ENCODE measurements at places on chromosomes 5 and 9.

GRCh38 chr9:97923529-97924108, 1.3 kb upstream of the TRMO start:
- peak; percentile 37 for DNase-seq

- no peak for DNase-seq
These were observed 81.5 kb downstream of the DAB2IP start for GRCh38 chr9:121732886-121733285.

GRCh38 chr5:88388476-88389337, 120.1 kb upstream of the TMEM161B start:
- DNase-seq, result no peak

DNA sequence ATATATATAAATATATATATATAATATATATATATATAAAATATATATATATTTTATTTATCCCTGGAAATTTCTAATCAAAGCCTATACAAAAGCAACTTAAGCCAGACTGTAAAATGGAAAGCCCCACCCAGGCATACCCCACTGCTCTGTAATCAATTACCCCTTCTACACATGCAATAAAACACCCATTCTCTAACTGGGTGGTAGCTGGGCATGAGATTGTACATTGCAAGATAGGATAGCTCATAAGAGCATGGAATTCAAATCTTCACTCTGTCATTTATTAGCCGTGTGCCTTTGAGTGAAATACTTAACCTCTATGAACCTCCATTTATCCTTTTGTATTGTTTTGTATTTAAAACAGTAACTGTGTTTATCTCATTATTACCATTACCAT, 405.3 kb upstream of the SLC30A5 start:
- DNase-seq, result no peak

GRCh38 chr5:43245724-43246385, 53.8 kb downstream of the NIM1K start:
- DNase-seq, result no peak

- DNase-seq, result no peak
These were observed 202.2 kb downstream of the GABBR2 start for GRCh38 chr9:98506422-98507054.

GRCh38 chr5:16618138-16618897, 1.5 kb upstream of the RETREG1 start:
- DNase-seq, result no peak

DNA sequence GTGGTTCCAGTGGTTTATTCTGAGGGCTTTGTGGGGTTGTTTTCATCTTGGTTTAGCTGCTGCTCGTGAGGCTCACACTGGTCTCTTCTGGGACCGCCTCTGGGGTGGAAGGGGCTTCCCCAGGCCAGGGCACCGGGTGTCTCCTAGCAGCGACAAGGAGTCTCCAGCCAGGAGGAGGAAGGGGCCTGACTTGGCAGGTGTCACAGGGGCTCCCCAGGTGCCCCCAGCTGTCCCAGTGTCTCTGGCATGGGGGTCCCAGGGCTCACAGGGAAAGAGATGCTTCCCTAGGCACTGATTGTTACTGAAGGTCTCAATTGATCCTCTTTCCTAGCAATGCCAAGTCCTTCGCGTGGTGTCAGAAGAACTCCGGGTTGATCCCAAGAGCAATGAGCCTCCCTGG, 241.1 kb upstream of the IRX4 start:
- DNase-seq, result no peak

- DNase-seq, result no peak
These were observed 106.2 kb upstream of the LMX1B start for GRCh38 chr9:126507318-126508109.

GRCh38 chr5:35518104-35518503, 99.6 kb upstream of the SPEF2 start:
- no peak for DNase-seq

DNA sequence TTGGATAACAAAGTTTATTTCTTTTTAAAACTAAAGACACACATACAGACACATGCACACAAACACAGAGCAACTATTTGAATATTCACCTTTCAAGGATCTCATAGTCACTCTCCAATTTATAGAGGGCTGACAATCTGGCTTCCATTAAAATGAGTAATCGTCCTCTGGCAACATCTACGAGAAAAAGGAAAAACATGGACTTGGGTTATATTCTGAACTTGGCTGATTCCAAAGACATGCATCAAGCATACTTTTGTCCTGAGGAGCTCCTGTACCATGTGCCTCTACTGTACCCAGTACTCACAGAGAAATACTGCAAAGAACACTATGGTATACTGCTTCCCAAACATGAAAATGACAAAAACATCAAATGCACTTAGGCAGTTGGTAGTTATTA, 15.4 kb downstream of the IARS1 start:
- peak; percentile 74 for DNase-seq

Measured in GM04503 (cell line).